ENCODE measurements at places on chromosomes 1 and 21. TPM values are rescaled to one million over a fixed set of nuclear protein-coding genes. Genes with fewer than 3 reads are reported as not detected.

GRCh38 chr1:94807742-94808491 is 12.2 kb upstream of the SLC44A3 start:
- no peak overlapping the region for H3K27ac ChIP-seq
- peaks cover 13% of the 10 kb centered on the region for H3K36me3 ChIP-seq
- peaks cover 29% of the 10 kb centered on the region for H3K4me1 ChIP-seq
- no peak for DNase-seq
- peaks cover 6% of the 10 kb centered on the region for H3K27me3 ChIP-seq

DNA sequence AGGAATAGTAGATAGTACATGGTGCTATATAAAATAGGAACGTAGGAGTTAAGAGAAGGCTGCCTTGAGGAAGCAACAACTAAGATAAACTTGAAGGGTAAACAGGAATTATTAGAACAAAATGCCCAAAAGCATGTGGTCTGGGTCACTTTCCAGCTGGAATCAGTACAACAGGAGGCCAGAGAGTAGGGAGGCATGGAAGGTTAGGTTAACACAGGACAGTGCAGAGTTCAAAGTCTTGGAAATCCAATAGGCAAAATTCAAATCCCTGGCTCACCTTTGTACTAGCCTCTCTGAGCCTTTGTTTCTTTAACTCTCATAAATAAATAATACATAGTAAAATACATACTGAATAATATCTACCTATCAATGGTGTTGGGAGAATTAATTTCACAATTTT is 69.0 kb upstream of the NEK7 start:
- H3K4me1 ChIP-seq, result peaks cover 12% of the 10 kb centered on the region
- no peak overlapping the region for H3K27ac ChIP-seq
- H3K4me3 ChIP-seq, result no peak overlapping the region
- no peak for DNase-seq
- H3K36me3 ChIP-seq, result no peaks in the 10 kb centered on the region

DNA sequence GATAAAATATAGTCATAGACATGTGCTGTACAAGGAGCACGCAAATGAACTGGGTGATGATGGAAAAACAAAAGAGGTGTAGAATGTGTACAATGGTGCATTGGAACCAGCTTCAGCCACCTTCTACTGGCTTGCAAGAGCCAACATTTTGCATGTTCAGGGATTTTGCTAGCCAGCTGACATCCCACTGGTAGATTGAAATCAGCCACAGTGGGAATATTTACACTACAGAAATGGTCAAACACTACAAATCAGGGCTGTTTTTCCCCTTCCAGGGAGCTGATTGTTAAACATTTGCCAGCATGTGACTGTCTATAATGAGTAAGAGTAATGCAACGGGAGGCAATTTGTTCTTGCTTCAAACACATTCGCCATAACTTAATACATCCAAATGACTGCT is 23.2 kb downstream of the PMVK start:
- DNase-seq, result no peak
- H3K27ac ChIP-seq, result no peak overlapping the region
- H3K4me1 ChIP-seq, result 0 out of 2 replicates have a peak, but pooled peaks cover 3% of the 10 kb centered on the region
- H3K36me3 ChIP-seq, result peaks cover 7% of the 10 kb centered on the region

GRCh38 chr1:93148001-93148400 is 32.2 kb downstream of the TMED5 start:
- H3K4me1 ChIP-seq, result peaks cover 5% of the 10 kb centered on the region
- H3K4me3 ChIP-seq, result no peak overlapping the region
- H3K27ac ChIP-seq, result peak overlapping the region; percentile 19
- peaks cover 2% of the 10 kb centered on the region for H3K36me3 ChIP-seq

LCE2C gene
- not detected for total RNA-seq

All from WTC11 (cell line).